GM23338 (cell line): ENCODE measurements at places on chromosomes 6 and 20.

- no peak for DNase-seq
Observed at GRCh38 chr20:50037123-50037522, 54.3 kb downstream of the SNAI1 start.

- DNase-seq, result no peak
Observed at GRCh38 chr20:5928836-5929715, 21.3 kb downstream of the TRMT6 start.

- DNase-seq, result no peak
Observed at GRCh38 chr6:146305092-146305491, 238.5 kb upstream of the RAB32 start.

GRCh38 chr6:24497254-24497970 lies 2.6 kb downstream of the ALDH5A1 start:
- no peak for DNase-seq

DNA sequence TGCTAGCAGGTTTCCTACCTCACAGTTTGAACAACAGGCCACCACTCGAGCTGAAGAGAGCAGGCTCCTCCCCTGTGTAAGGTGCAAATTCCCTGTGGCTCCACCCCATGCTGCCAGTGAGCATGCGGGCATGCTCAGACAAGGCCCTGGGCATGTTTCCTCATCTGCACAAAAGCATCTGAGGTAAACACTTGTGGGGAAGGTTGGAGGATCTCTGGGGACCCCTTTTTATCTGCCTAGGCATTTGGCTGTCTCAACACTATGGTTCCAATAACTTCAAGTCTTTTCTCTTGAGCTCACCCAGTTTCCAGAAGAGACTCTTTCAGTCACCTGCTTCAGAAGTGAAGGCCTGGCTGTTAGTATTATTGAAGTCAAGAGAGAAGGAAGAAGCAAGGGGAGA lies 9.4 kb downstream of the C6orf58 start:
- DNase-seq, result peak; percentile 64

GRCh38 chr6:91705646-91706045 lies 1118.8 kb upstream of the MAP3K7 start:
- DNase-seq, result no peak

DNA sequence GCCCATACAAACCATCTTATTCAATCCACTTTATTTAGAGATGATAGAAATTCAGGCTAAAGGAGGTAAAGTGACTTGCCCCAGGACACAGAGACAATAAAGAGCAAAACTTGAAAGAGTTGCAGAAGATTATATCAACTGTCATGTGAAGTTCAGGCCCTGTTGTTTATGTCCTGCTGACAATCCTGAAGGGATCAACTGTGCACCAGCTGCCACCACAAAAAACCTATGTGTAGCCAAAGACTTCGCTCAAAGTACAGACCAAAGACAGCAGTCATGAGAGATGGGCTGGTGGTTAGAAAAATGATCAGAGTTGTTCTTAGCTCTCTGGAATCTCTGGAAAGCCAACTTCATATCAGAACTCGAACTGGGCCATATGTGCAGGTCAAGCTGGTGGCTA lies 16.0 kb upstream of the CITED2 start:
- no peak for DNase-seq

DNA sequence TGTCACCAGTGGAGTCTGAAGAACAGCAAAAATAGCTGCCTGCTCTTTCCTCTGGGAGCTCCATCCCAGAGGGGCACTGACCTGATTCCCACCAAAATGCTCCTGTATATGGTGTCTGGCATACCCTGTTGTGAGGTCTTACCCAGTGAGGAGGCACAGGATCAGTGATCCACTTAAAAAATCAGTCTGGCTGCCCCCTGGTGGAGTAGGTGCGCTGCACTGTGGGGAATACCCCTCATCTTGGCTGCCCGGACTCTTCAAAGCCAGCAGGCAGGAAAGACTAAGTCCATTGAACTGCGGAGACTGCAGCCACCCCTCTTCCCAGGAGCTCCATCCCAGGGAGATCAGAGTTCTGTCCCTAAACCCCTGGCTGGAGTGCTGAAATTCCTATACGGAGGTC lies 230.9 kb upstream of the HTR1E start:
- peak; percentile 71 for DNase-seq

GRCh38 chr20:15889514-15890256 lies 683.6 kb downstream of the KIF16B start:
- DNase-seq, result no peak

DNA sequence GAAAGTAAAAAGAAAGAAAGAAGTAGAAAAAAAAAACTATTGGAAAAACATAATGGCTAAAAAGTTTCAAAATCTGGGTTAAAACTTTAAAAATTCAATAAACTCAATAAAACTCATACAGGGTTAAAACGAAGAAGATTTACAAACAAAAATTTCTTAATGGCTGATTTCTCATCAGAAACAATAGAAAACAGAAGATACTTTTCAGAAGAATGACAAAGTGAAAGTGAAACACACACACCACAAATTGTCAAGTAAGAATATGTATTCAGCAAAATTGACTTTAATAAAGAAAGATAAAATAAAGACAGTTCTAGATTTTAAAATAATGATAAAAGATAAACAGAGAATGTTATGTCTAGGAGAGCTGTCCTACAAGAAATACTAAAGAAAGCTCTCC lies 618.9 kb upstream of the GJE1 start:
- DNase-seq, result no peak

DNA sequence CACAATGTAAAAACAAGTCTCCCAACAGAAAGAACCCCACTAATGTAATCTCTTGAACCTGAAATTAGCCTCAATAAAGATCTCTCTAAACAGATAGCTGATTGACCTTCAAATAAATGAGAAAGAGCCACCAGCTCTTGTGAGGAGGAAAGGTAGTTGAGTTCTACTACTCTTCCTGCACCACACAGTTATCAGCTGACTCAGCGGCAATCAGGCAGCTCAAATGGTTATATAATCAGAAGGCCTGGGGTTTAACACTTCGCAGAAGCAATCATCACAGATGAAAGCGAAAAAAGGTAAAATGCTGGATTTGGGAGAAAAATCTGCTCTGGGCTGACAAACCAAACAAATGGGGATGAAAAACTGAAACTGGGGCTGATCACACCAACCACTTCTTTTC lies 91.8 kb downstream of the CHD6 start:
- no peak for DNase-seq

- no peak for DNase-seq
Observed at GRCh38 chr6:140932909-140933308, 1199.8 kb upstream of the GJE1 start.

GRCh38 chr20:58639182-58640146 lies 11.6 kb upstream of the STX16 start:
- no peak for DNase-seq

- no peak for DNase-seq
Observed at GRCh38 chr6:53216301-53216700, 67.7 kb upstream of the GCM1 start.

GRCh38 chr6:150249261-150249660 lies 106.4 kb downstream of the PPP1R14C start:
- DNase-seq, result no peak

GRCh38 chr6:93575495-93576267 lies 156.3 kb upstream of the EPHA7 start:
- no peak for DNase-seq

- no peak for DNase-seq
Observed at GRCh38 chr6:166415833-166416347, 33.1 kb upstream of the MPC1 start.

DNA sequence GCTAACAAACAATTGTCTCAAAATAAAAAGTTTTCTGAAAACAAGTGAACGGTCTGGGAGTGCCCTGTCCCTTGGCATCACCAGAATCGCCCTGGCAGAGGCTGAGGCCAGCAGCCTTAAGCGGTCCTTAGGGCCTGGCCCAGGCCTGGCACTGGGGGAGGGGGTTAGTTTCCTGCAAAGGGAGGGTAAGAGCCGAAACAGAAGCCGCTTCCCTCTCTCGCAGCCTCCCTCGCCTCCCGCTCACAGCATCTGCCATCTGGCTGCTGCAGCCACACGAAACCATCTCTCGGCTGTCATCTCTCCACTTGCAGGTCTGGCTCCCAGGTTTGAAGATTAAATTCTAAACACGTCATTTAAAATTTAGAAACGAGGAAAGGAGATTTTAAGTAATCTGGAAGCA lies 31.5 kb downstream of the PMEPA1 start:
- no peak for DNase-seq

GRCh38 chr6:34543421-34543820 lies 12.7 kb downstream of the SPDEF start:
- no peak for DNase-seq

GRCh38 chr6:70299456-70299855 lies 3.4 kb downstream of the COL9A1 start:
- peak; percentile 17 for DNase-seq

GRCh38 chr6:3640868-3641267 lies 110.6 kb downstream of the PXDC1 start:
- DNase-seq, result no peak

GRCh38 chr6:41093729-41094128 lies 21.0 kb downstream of the NFYA start:
- DNase-seq, result no peak

GRCh38 chr20:2585811-2586210 lies 49.4 kb downstream of the TMC2 start:
- DNase-seq, result no peak

- no peak for DNase-seq
Observed at GRCh38 chr6:23977706-23978105, 148.3 kb upstream of the NRSN1 start.

DNA sequence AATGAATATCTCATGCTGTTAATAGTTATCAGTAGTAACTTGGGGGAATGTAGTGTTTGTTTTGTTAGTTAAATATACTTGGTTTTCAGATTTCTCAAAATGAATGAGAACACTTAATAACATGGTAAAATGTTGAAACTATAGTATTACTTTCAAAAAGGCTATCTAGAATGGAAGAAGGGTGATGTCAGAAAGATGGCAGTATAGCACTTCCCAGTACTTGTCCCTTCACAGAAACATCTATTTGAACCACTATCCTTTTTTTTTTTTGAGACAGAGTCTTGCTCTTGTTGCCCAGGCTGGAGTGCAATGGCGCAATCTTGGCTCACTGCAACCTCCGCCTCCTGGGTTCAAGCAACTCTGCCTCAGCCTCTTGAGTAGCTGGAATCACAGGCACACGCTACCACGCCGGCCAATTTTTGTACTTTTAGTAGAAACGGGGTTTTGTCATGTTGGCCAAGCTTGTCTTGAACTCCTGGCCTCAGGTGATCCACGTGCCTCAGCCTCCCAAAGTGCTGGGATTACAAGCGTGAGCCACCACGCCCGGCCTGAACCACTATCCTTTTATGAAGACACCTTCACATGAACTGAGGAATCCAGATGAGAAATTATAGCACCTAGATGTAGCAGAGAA lies 4.7 kb upstream of the ECHDC1 start:
- no peak for DNase-seq

DNA sequence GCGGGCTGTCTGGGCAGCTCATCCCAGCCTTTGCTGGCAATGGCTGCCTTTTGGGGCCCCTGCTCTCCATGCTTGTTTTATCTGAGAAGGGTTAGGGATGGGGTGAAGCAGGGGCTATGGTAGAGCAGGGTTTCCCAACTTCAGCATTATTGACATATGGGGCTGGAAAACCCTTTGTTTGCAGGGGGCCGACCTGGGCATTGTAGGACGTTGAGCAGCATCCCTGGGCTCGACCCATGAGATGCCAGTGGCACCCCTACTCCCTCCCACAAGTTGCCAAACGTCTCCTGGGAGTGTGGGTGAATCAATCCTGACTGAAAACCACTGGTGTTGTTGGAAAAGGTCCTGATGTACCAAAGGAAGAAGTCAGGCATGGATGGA lies 56.9 kb downstream of the KCNK5 start:
- DNase-seq, result no peak

DNA sequence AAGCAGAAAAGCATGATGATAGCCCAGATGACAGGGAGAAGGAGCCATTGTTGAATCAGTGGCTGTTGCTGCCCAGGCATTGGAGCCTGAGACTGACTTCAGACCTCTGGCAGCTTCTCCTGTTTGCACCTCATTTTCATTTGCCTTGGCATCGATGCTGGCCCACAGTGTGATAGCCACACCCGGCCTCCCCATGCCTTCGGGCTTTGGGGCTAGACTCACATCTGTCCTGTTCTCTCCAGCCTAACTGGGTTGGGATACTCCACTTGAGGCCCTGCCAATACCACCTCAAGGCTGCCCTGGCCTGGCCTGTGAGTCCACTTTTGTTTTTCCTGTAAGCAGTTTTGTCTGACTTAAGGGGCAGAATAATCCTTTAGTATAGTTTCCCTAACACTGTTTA lies 140.4 kb downstream of the UST start:
- no peak for DNase-seq

DNA sequence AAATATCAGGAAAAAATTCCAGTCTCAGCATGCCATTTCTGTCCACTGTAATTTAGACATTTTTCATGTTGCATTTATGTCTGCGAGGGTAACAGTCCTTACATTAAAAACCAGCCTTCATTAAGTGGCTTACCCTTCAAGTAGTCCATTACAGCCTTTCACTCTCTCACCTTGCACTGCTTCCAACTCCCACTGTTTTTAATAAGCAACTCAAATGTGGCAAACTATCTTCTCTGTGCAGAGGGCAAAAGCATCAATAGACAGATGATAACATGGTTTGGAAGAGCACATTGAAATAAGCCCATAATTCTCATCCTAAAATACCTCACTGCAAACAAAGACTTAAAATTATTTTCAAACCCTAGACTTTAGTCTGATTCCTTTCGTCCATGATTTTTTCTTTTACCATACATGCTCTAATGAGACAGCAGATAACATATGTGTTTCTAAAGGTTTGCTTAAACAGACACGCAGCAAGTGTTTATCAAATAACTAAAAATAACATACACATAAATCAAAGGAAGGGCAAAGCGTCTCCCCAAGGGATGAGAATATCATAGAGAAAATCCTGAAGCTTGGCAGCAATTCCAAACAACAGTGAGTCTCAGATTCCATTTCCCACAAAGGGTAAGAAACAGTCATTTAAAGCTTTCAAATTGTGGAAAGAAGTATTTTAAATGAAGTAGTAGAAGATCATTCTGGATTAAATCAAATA lies 130.4 kb downstream of the PTPRK start:
- no peak for DNase-seq

- peak; percentile 60 for DNase-seq
Observed at GRCh38 chr6:26195376-26195923, 108.2 kb downstream of the HFE start.
